ENCODE measurements at places on chromosomes 16 and 17.

GRCh38 chr17:13292291-13292690, 274.5 kb upstream of the ELAC2 start:
- no peak for DNase-seq

DNA sequence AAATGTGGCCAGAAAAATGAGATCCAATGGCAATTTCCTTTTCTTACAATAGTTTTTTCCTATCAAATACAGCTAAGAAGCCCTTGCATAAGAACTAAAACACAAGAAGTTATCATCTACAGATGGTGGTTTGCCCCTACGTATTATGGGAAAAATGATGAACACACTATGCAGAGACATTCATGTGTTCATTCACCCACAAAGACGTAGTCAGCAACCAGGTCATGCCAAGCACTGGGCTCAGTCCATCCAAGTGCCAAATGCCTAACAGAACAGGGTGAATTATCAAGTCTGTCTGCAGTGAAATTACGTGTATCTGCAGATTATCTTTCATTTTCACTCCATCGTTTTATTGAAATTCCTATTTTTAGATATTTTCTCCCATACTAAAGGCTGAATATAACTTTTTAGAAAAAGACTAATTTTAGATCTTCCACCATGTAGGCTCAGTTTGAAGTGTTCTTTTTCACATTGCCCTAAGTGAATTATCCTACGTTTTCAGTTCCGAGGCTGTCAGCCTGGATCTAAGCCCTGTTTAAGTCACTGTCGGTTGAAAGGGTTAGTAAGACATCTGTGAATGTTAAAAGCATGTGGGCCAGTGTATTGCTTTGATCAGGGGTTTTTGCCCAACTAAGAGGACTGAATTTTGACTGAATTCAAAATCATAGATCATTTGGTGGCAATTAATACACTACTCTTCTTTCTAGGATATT, 78.1 kb upstream of the DHX40 start:
- no peak for DNase-seq

DNA sequence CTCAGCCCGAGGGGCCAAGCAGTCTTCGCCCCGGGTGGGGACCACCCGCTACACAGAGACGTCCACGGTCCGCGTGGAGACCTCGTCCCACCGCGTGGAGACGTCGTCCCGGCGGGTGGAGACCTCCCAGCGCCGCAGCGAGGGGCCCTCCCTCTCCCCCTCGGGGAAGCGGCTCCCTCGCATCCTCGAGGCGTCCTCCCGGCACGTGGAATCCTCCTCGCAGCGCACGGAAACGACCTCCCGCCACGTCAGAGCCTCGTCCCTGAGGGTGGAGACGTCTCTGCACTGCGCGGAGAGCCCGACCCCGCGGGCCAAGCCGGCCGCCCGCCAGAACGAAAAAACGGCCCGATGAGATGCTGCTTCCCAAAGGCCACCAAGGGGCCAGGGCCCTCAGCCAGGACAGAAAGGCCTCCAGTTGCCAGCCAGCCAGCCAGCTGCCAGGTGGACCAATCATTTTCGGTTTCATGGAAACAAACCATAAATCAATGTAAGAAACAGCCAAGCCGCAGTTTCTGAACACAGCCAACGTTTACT, 424 bp downstream of the C17orf100 start:
- no peak for DNase-seq

DNA sequence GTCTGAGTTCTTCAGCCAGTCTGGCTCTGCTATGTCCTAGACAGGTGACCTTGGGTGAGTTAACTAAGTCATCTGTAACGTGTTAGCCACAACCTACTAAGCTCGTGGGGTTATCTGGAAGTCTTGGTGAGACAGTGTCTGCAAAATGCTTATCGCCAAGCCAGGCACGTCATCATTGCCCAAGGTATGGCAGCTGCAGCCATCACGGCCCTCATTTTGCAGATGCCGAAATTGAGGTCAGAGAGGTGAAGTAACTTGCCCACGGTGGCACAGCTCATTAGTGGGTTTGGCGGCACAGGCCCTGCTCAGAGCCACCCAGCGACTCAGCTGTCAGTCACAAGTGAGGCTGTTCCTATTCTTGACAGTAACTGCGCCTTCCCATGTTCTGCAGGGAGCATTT, 79.8 kb downstream of the CMIP start:
- DNase-seq = no peak

DNA sequence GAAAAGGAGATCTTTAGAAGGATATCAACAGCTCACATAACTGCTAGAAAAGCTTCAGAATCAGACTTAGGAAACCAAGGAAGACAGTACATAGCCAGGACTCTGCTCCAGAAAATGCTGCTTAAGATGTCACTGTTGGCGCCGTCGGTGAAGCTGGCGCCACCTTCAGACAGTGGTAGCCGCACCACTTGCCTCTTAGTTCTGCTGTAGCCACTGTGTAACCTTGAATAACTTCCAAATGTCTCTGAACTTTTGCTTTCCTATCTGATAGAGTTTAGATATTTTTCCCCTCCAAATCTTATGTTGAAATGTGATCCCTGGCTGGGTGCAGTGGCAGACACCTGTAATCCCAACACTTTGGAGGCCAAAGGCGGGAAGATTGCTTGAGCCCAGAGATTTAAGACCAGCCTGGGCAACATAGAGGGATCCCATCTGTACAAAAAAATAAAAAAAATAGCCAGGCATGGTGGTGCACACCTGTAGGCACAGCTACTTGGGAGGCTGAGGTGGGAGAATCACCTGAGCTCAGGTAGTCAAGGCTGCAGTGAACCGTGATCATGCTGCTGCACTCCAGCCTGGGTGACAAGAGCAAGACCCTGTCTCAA, 6.3 kb upstream of the USP31 start:
- no peak for DNase-seq

Data from NCI-H1417 treated with DMSO at 0.1 percent for 48 hours (cell line).